ENCODE measurements at places on chromosomes 4 and X.
A peak's percentile ranks its signal among the peaks of the same experiment; 100 is the strongest.

DNA sequence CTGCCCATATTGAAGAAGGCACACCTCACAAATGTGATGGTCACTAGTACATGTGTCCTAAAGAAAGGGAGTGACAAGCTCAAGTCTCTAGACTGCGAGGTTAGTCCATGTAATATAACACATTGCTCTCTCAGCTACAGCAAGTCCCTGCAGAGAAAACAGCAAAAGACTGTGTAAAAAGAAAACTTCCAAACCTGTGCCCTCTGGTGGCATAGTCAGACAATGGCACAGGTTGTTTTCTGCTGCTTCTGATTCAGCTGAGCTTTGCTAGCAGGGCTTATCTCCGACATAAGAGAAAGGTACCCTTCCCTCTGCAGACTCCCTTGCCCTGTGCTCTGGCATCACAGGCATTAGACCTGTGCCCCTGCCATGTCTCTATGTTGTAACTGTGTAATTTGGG is 1.4 kb upstream of the SERPINA7 start:
- peak; percentile 1 for DNase-seq

GRCh38 chrX:133670383-133670782 is 255.1 kb upstream of the GPC4 start:
- no peak for DNase-seq

GRCh38 chrX:80246271-80246670 is 174.0 kb upstream of the TENT5D start:
- DNase-seq: no peak

- DNase-seq: no peak
These were observed 2.8 kb downstream of the GPR101 start for GRCh38 chrX:137031039-137031438.

DNA sequence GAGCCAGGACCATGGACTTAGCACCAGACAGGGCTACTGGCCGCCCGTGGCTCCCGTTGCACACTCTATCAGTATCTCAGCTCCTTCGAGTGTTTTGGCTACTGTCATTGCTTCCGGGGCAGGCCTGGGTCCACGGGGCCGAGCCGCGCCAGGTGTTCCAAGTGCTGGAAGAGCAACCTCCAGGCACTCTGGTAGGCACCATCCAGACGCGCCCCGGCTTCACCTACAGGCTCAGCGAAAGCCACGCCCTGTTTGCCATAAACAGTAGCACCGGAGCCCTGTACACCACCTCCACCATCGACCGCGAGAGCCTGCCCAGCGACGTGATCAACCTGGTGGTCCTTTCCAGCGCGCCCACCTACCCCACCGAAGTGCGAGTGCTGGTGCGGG is 1.6 kb downstream of the FAT4 start:
- peak; percentile 12 for DNase-seq

- DNase-seq: no peak
These were observed 16.3 kb downstream of the TAF9B start for GRCh38 chrX:78123190-78123589.

DNA sequence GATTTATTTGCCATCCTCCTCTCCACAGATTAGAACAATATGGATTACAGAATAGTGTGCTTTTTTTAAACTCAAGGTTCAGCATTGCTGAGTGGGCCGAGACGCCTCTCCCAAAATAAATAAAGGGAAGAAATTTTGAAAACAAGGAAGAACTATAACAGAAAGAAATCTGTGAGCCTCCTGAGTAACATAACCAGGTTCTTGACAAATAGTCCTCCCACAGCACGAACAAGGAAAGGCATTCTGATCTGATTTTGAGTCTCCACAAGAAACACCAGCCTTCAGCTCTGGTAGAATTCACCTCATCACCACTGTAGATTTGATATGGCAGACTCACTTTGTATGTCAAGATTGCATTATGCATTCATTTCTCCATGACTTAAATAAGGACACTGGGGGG is 173.6 kb downstream of the HHIP start:
- peak; percentile 53 for DNase-seq

DNA sequence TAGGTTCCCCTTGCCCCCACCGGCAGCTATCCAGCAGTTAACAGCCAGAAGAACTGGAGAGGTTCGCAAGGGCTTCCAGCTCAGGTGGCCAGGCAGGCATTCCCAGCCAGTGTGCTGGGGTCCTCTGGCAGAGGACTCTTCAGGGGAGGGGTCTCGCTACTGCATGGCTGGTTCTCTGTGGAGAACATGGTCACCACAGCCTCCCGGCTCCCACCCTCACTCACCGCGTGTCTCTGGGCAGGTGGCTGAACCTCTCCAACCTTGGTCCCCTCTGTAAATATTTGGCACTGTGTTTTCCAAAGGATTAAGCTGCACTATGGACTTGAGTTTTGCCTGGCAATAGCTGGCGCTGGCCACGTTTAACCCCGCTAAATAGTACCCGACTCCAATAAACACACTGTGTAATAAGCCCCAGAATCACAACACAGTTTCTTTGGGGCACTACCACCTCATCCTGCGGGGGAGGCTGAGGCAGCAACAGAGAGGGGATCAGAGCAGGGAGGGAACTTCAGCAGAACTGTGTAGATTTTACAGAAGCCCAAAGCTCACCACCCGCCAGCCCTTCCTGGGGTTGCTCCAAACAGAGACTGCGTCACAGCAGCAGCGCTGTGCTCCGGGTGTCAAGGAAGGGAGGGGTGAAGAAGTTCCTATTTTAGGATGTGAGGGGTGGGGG is 15.2 kb downstream of the BCOR start:
- no peak for DNase-seq

DNA sequence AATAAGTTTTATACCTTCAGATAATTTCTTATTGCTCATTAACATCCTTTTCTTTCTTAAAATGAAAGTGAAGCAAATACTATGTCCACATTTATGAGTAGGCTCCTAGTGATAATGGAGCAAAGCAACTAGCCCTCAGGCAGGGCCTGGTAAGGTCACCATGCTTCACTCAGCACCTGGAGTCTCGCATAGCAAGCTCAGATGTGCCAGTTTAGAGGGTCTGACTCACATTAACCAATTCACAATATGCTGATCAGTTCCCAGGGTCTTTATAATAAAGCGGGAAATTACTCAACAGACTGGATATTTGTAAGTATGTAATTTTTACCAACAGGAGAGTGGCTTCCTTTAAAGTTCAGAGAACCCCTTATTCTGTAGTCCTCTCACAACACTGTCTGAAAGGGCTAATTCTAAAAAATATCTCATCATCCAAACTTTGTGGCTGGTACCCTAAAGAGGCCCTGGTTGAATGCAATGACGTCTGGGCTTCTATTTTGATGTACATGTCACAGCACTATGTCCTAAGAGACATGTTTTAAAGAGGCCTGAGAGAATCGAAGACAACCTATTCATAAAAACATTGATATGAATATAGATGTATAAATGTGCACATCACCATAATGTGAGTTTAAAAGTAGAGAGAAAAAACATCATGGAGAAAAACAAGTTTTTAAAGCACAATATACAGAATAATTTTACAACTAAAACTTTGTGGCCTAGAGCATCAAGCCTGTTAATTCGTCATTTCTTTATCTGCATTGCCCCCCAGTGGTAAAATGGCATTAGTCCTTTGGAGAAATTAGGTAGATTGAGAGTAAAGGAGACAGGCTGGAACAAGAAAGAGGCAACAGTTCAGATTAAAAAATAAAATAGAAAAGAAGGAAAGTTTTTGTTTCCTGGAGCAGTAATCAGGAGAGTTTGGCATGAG is 44.3 kb downstream of the IL21 start:
- peak; percentile 45 for DNase-seq

GRCh38 chr4:7857238-7857701 is 82.4 kb downstream of the AFAP1 start:
- peak; percentile 28 for DNase-seq

DNA sequence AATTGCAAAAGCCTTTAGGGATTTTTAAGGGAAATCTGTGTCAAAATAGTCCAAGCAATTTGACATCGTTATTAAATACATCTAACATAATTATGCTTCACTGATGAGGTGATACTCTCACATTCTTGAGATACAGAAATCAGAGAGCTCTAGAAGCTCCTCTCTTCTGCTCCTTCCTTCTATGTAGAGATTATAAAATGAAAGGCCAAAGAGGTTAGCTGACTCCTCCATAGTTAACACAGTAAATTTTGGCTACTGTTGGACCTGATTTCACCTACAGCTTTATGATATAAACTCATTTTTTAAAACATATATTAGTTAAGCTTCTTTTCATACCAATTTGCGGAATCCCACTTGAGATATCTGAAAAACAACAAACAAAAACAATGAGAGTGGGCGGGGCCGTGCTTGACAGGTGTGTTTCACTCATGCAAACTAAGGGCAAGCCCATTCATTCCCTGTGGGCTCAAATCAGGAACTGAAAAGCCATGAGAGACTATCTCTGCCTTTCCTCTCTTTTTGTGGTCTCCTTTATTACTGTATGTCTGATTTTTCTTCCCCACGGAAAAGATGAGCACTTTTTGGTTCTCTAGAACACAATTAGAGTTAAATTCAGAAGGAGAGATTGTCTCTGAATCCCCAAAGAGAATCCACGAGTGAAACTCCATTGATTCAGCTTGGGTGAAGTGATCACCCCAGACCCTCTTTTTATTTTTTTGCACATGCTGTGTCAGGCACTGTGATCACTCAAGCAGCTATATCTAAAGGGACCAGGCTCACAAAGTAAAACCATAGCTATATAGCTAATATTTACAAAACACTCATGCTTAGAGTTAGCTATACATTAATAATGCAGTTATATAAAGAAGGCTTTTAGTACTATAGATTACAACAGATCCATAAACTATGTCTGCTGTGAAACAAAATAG is 566.3 kb downstream of the IL15 start:
- no peak for DNase-seq

DNA sequence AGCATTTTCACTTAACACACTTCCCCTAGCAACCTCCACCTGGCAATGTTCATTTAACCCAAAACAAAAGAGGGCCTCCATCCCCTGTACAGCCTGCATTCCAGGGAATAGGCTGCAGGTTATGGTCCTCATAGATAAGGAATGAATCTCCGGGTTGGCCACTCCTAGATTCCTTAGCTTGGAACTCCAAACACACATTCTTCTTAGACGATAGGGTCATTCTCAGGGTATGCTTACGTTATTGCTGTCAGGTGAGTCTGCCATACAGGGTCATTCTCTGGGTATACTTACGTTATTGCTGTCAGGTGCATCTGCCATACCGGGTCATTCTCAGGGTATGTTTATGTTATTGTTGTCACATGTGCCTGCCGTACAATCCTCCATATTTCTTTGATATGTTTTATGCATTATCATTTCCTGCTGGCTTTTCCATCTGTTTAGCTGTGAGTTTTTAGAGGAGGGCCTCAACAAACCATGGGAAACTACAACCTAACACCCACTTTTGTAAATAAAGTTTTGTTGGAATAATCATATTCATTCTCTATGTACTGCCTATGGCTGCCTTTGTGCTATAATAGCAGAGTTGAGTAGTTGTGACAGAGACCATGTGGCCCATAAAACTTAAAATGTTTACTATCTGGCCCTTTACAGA is 8.2 kb upstream of the AFF1 start:
- peak; percentile 92 for DNase-seq

- DNase-seq: peak; percentile 9
These were observed 26.6 kb downstream of the PLAC1 start for GRCh38 chrX:134631426-134632346.

- no peak for DNase-seq
These were observed 222.3 kb upstream of the LDB2 start for GRCh38 chr4:17120761-17121160.

GRCh38 chr4:14022456-14022855 is 394.9 kb upstream of the BOD1L1 start:
- DNase-seq: peak; percentile 58

- DNase-seq: no peak
These were observed 156.8 kb downstream of the GRXCR1 start for GRCh38 chr4:43049326-43049725.

- no peak for DNase-seq
These were observed 15.7 kb downstream of the SLC2A9 start for GRCh38 chr4:10005632-10006031.

GRCh38 chrX:71954458-71954857 is 43.8 kb downstream of the NHSL2 start:
- no peak for DNase-seq

DNA sequence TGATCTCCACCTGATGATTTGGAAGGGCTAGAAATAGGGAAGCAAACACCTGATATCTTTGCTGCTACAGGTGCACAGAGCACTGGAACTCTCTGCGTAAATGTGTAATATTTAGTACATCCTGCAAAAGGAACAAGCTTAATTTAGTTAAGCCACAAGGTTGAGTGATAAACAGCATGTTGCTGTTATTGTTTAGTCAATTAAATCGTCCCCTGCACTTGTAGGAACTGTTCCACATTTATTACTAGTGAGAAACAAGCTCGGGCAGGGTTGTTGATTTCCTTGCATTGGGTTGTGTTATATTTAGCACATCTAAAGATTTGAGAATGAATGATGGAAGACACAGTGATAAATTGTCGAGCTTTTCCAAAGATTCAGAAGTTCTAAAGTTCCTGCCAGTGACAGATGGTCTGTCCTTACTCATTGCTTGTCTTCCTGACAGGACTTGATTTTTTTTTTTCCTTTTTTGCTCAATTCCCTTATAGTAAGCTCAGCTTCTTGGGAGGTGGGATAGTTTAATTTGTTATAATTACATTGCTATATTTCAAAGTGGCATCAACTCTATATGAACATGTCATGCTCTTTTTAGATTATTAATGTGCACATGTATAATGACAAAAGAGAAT is 627.0 kb upstream of the ATOH1 start:
- no peak for DNase-seq

DNA sequence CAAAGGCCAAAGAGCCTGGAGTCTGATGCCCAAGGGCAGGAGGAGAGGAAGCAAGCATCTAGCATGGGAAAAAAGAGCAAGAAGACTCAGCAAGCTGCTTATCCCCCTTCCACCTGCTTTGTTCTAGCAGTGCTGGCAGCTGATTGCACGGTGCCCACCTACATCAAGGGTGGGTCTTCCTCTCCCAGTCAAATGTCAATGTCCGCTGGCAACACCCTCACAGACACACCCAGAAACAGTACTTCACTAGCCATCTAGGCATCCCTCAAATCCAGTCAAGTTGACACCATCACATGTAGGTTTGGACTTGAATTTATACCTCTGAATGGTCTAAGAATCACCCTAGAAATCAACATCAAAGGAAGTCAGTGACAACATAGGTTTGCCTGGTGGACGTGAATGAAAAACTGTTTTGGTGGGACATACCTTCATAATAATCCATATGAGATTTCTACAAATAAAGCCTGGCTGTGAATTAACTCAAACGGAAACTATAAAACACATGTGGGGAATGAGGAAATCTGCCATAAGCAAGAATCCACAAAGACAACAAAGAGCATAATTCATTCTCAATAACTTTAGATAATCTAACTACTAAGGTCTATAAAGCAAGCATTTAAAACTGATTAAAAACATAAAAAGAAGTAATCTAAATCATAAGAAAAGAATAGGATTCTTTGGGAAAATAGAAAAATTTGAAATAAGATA is 185.8 kb upstream of the JADE1 start:
- no peak for DNase-seq
